A172 (cell line): ENCODE measurements at places on chromosomes 2 and 18. TPM values are rescaled to one million over a fixed set of nuclear protein-coding genes. Genes with fewer than 3 reads are reported as not detected.

Gene UPP2
- total RNA-seq, result not detected in 2 replicates

Gene DPP4
- 0.03 and 1.2 TPM in 2 replicates for total RNA-seq

Gene CACNB4
- total RNA-seq, result 1.8 and 2.2 TPM in 2 replicates

Gene SMIM21
- not detected in 2 replicates for total RNA-seq

Gene SERPINB11
- total RNA-seq, result not detected in 2 replicates

Gene AKAIN1
- not detected in 2 replicates for total RNA-seq

Gene PCARE
- total RNA-seq, result not detected in 2 replicates

Gene CFC1
- not detected in 2 replicates for total RNA-seq

Gene ADRA2B
- total RNA-seq, result not detected in 2 replicates

Gene PLA2R1
- 1.7 and 2.5 TPM in 2 replicates for total RNA-seq

Gene SAG
- not detected in 2 replicates for total RNA-seq

Gene SP140
- 0.65 and 1.6 TPM in 2 replicates for total RNA-seq

Gene TRIM54
- 0.96 and 0.98 TPM in 2 replicates for total RNA-seq

Gene ASXL3
- not detected in 2 replicates for total RNA-seq

Gene NGEF
- 33.3 and 37.5 TPM in 2 replicates for total RNA-seq

Gene DNER
- 59.8 and 68.3 TPM in 2 replicates for total RNA-seq

Gene PSMA8
- not detected in 2 replicates for total RNA-seq

Gene LGALSL
- 7.6 and 20.3 TPM in 2 replicates for total RNA-seq

Gene PFN4
- 0.40 and 2.3 TPM in 2 replicates for total RNA-seq

Gene OSBPL6
- 2.8 and 3.1 TPM in 2 replicates for total RNA-seq

Gene ADD2
- 47.5 and 50.5 TPM in 2 replicates for total RNA-seq

Gene COPS9
- 178 and 269 TPM in 2 replicates for total RNA-seq

Gene SLC8A1
- 34.5 and 37.6 TPM in 2 replicates for total RNA-seq

Gene GTF2A1L
- total RNA-seq, result 0.62 TPM in 1 of 2 replicates, not detected in the other

Gene TMEM200C
- total RNA-seq, result not detected in 2 replicates
